Stimulated activated CD4-positive, alpha-beta T cell treated with anti-CD3 and anti-CD28 coated beads, Interleukin-15, amount 100 ng/mL, for 1 hour (primary cell): ENCODE measurements at places on chromosomes 1 and 21.

DNA sequence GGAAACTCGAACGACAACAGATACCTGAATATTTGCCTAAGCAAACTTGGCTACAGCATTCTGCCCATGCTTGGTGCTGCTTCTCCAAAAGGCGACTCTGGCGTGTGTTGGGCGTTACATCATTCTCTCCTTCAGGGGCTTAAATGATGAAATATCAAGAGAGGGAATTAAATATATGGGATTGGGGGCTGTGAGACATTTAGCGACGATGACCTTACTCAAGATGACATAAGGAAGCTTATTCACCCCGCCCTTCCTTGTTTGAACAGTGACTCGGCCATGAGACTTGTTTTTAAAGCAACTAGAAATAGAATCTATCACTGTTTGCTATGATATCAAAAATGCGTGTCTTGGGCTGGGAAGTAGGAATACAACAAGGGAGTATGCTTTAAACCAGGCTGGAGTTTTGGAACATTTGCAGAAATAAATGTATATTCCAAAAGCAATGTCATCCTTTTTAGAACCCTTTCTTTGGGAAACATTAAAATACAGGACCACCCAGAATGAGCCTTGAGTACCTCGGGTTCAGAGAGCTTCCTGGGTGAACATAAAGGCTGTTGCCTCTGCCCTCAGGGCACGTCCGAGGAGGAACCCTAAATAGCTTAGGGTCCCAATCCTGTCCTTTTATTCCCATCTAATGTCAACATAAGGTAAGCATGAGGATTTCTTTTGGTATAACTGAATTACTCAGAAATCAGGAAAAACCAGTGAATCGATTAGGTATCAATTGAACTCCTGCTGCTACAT is 123.3 kb upstream of the SLC45A1 start:
- no peak for DNase-seq

DNA sequence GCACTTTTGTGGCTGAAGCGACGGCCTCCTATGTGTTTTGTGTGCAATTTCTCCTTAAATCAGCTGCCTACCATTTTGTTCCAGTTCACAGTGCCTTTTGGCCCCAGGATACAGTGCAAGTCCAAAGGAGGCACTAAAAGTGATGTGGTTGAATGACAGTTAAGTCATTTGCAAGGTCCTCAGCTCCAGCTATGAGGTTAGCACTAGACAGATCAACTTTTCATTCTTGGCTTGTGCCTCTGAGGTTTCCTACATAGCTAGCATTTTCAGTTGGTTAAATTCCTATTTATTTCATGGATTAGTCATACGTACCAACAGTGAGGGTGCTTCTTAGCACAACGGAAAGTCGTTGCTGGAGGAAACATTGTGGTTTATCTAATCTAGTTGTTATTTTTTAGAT is 59.3 kb upstream of the NTPCR start:
- DNase-seq: no peak

- no peak for DNase-seq
Observed at GRCh38 chr1:79549201-79549600, 542.7 kb upstream of the ADGRL4 start.

- no peak for DNase-seq
Observed at GRCh38 chr1:171834821-171835220, 6.5 kb upstream of the DNM3 start.

DNA sequence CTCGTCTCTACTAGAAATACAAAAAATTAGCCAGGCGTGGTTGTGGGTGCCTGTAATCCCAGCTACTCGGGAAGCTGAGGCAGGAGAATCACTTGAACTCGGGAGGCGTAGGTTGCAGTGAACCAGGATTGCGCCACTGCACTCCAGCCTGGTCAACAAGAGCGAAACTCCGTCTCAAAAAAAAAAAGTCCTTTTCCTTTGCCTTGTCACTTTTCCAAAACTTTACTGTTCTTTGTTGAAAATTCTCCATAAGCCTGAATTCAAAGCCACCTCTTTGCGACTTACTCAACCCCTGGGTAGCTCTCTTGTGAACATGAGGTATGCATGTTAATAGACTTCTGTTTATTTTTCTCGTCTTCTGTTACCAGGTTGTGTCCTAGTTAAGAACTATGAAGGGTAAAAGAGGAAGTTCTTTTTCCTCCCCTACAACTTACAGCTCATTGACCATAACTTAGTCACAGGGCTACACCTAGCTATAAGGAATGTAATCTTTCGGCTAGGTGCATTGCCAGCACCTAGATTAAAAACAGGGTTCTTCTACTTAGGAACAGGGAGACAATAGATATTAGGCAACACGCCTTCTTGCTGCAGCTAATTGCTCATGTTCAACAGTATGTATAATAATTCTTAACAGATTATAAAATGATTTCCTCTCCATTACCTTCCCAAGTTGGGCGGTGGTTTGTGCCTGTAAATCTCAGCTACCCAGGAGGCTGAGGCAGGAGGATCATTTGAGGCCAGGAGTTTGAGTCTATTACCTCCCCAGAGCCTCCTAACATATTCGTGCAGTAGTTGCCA is 40.9 kb downstream of the PTAFR start:
- no peak for DNase-seq

GRCh38 chr1:168098534-168099320 is 38.0 kb downstream of the GPR161 start:
- no peak for DNase-seq

- DNase-seq: no peak
Observed at GRCh38 chr1:184696403-184696802, 58.3 kb downstream of the EDEM3 start.

GRCh38 chr1:5814046-5814619 is 178.1 kb downstream of the NPHP4 start:
- DNase-seq: no peak

DNA sequence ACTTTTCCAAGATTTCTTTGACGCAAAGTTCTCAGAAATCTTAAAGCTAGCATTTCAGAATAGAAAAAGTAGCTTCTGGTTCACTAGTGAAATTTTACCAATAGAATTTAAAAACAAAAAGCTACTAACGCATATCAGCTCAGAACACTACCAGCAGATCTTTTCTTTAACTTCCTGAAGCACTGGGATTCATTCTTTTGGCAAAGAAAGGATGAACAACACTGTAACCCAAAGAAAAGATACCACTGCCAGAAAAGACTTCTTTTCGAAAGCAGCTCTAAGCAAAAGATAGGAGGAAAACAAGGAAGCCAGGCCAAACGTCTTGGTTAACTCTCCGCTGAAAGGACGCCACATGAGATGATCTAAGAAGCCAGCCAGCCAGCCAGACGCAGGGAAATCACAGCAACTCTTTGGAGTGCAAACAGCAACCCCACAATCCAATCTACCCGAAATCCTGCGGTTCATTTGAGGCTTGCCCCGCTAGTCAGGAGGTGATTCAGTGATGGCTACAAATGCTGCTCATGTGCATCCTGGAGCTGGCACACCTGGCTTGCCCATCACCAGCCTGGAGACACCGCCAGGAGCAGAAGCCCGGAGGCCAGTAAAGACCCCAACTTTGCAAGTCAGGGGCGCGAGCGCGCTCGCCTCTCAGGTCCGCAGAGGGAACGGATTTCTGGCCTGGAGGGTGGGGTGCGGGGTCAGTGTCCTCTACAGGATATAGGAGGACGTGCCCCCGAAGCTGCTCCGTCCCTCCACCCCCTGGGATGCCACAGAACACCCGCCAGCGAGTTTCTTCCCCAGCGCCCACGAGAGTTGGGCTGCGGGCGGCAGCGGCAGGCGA is 812 bp downstream of the NBPF1 start:
- no peak for DNase-seq

DNA sequence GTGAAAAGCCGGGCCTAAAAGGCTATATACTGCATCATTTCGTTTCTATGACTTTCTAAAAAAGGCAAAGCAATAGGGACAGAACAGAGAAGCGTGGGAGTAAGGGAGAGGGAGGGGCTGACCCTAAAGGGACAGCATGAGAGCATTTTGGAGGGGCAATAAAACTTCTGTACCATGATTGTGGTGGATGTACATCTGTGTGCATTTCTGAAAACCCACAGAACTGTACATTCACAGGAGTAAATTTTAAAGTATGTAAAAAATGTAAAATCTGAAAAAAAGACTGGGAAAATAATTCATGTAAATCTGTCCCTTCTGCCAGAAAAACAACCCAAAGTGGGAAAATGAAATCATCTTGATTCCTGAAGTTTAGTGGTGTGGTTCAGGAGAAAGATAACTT is 235.4 kb downstream of the CENPF start:
- DNase-seq: no peak
